Stimulated activated CD4-positive, alpha-beta T cell treated with anti-CD3 and anti-CD28 coated beads, Interleukin-1b, Interleukin-23, amount 100 ng/mL, for 1 hour (primary cell): ENCODE measurements at places on chromosomes 5 and 9.

- no peak for DNase-seq
Measured at GRCh38 chr5:84374568-84374967, 10.1 kb downstream of the EDIL3 start.

GRCh38 chr5:102850503-102850902, 95.4 kb downstream of the PAM start:
- no peak for DNase-seq

GRCh38 chr9:135069558-135070197, 17.8 kb upstream of the OLFM1 start:
- DNase-seq, result no peak

DNA sequence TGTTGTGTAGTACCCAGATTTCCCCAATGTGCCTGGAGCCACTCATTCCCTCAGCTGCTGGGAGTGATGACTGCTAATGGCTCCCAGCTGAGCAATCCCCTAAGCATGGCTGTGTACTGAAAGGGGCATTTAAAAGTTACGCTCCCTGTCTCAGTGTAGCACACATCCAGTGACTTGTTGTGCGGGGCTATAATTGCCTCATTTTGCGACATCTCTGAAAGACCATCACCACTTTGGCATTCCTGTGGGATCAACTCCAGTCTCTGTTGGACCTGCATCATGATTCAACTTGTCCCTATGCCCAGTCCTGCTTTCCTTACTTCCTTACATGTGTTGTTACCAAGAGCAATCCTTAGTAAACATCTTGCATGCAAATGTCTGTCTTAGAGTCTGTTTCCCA, 201.2 kb upstream of the MPDZ start:
- no peak for DNase-seq

GRCh38 chr9:36214571-36214970, 23.9 kb downstream of the CLTA start:
- no peak for DNase-seq

DNA sequence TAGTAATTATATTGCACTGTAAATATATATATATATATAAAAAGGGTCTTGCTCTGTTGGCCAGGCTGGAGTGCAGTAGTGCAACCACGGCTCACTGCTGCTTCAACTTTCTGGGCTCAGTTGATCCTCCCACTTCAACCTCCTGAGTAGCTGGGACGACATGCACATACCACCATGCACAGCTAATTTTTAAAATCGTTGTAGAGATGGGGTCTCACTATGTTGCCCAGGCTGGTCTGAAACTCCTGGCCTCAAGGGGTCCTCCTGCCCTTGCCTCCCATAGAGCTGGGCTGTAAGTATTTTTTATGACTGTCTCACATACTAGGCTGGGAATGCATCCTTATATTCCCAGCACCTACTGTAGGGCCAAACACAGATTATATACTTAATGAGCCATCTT, 11.9 kb downstream of the PSMD5 start:
- DNase-seq, result no peak

GRCh38 chr5:173028811-173029327, 27.3 kb upstream of the CREBRF start:
- DNase-seq, result no peak

- no peak for DNase-seq
Measured at GRCh38 chr9:97773723-97774122, 76.6 kb upstream of the XPA start.

DNA sequence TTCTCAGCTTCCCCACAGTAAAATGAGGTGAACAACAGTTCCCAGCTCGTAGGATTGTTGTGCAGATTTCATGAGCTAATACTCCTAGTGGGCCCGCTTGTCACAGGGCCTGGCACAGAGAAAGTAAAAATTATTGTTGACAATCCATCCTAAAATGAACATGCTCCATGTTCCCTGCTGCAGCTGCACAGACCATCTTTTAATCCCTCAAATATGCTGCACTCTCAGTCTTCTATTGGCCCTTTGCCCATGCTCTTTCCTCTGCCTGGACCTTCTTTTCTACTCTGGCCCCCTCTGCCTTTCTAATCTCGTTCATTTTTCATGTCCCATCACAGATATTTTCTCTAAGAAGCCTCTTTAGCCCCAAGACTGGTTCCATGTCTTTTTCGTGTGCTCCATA, 117.7 kb upstream of the NR3C1 start:
- DNase-seq, result no peak

- DNase-seq, result no peak
Measured at GRCh38 chr9:81596679-81597418, 92.5 kb downstream of the TLE1 start.

GRCh38 chr5:139271201-139272027, 22.1 kb upstream of the MATR3 start:
- no peak for DNase-seq

- DNase-seq, result no peak
Measured at GRCh38 chr5:55823151-55823796, 27.9 kb upstream of the IL31RA start.

GRCh38 chr5:134913795-134914194, 8.9 kb downstream of the PCBD2 start:
- DNase-seq, result no peak

DNA sequence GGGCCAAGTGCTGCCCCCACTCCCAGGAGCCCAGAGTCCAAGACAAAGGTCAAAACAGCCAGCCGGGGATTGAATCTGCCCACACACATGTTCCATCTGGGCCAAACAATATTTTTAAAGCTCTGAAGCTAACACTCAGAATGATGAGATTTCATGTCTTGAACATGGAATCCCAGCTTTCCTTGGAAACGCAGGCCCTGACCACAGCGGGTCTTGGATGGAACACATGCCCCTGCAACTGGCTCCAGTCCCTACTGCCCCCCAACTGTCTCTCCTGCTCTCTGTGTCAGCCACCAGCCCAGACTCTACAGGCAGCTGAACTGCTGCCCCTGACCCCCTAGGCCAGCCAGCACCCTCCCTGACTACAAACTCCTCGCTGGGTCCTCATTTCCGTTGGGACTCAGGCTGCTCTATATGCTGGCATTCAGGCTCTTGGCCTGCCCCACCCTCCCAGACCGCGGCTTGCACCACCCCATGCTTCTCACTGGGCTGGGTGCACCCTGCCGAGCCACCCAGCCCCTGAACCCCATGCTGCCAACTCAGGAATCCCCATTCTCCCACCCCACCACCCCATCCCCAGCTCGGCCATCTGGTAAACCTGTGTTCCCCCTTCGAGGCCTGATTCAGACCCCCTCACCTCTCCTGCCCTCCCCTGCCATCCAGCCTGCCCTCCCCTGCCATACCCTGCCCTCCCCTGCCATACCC, 71.7 kb downstream of the ADAMTS2 start:
- DNase-seq, result no peak

DNA sequence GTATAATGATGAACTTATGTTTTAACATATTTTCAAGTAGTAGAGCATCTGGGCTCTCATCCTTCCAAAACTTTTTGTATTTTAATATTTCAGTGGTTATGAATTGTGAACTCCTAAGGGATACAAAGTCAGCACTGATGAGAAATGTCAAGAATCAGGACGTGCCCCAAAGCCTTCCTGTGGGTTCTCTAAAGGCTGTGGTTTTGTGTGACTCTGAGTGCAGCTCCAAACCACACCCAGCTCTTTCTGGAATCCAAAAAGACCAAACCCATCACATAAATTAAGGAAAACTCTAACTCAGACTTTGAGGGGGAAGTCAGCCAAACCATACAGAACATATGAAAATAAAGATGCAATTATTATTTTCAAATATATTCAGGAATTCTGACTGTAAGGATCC, 40.8 kb upstream of the SMU1 start:
- no peak for DNase-seq

- no peak for DNase-seq
Measured at GRCh38 chr5:35974570-35974969, 16.6 kb downstream of the UGT3A1 start.

GRCh38 chr9:116627433-116627832, 59.7 kb upstream of the TRIM32 start:
- no peak for DNase-seq

- DNase-seq, result no peak
Measured at GRCh38 chr5:127838661-127839060, 135.5 kb downstream of the CCDC192 start.
